Airway epithelial cell (primary cell): ENCODE measurements at places on chromosomes 11 and 22. TPM values are rescaled to one million over a fixed set of nuclear protein-coding genes. Genes with fewer than 3 reads are reported as not detected.

The PANX3 gene
- not detected in 2 replicates for total RNA-seq

The DGCR6 gene
- 2.3 and 10.1 TPM in 2 replicates for total RNA-seq

The LRRC56 gene
- total RNA-seq: 0.23 and 0.56 TPM in 2 replicates

The TYR gene
- total RNA-seq: not detected in 2 replicates

The PDE3B gene
- 1.4 and 1.8 TPM in 2 replicates for total RNA-seq

The SNX32 gene
- 0.14 and 0.56 TPM in 2 replicates for total RNA-seq

The CRYBB3 gene
- total RNA-seq: 0.56 TPM in 1 of 2 replicates, not detected in the other

The USH1C gene
- total RNA-seq: not detected in 2 replicates

The DRD2 gene
- 0.07 TPM in 1 of 2 replicates, not detected in the other for total RNA-seq

The GATD1 gene
- 27.6 and 42.5 TPM in 2 replicates for total RNA-seq

The MRGPRF gene
- total RNA-seq: 0.07 and 0.37 TPM in 2 replicates

The CHADL gene
- 2.1 and 3.9 TPM in 2 replicates for total RNA-seq

The APOA1 gene
- not detected in 2 replicates for total RNA-seq

The PLAAT2 gene
- total RNA-seq: 0.42 TPM in 1 of 2 replicates, not detected in the other

The SAA4 gene
- total RNA-seq: 0.42 and 0.56 TPM in 2 replicates

The MMP27 gene
- total RNA-seq: not detected in 2 replicates

The PGR gene
- total RNA-seq: not detected in 2 replicates

The NAALADL1 gene
- total RNA-seq: 2.0 and 7.1 TPM in 2 replicates

The OR8A1 gene
- not detected in 2 replicates for total RNA-seq

The ASPHD2 gene
- total RNA-seq: 4.4 and 5.4 TPM in 2 replicates

The TECTA gene
- total RNA-seq: 0.05 and 0.07 TPM in 2 replicates

The POGLUT3 gene
- total RNA-seq: 10.7 and 12.3 TPM in 2 replicates

The TTC28 gene
- total RNA-seq: 0.37 and 1.8 TPM in 2 replicates

The OR2AG2 gene
- total RNA-seq: 0.07 TPM in 1 of 2 replicates, not detected in the other

The RIC3 gene
- 0.14 and 0.23 TPM in 2 replicates for total RNA-seq

The OR10D3 gene
- not detected in 2 replicates for total RNA-seq

The BACE1 gene
- 12.3 and 13.1 TPM in 2 replicates for total RNA-seq

The MS4A14 gene
- total RNA-seq: not detected in 2 replicates

The CEND1 gene
- 0.07 TPM in 1 of 2 replicates, not detected in the other for total RNA-seq

The TSKU gene
- total RNA-seq: 29.4 and 50.4 TPM in 2 replicates

The HDHD5 gene
- total RNA-seq: 63.1 and 63.6 TPM in 2 replicates

The CHKA gene
- total RNA-seq: 5.2 and 6.9 TPM in 2 replicates

The TMPRSS4 gene
- total RNA-seq: 49.7 and 60.5 TPM in 2 replicates

The CSRP3 gene
- not detected in 2 replicates for total RNA-seq
